ENCODE measurements at places on chromosomes 1 and 21. TPM values are rescaled to one million over a fixed set of nuclear protein-coding genes. Genes with fewer than 3 reads are reported as not detected.

CSDE1 gene
- total RNA-seq, result 514 TPM

DNAI4 gene
- 1.7 TPM for total RNA-seq

FCAMR gene
- total RNA-seq, result not detected

ISG20L2 gene
- 40.6 TPM for total RNA-seq

KRTAP21-3 gene
- not detected for total RNA-seq

OR2T33 gene
- not detected for total RNA-seq

CDCP2 gene
- total RNA-seq, result not detected

IL10 gene
- total RNA-seq, result not detected

MROH9 gene
- total RNA-seq, result not detected

CFAP141 gene
- total RNA-seq, result not detected

SV2A gene
- total RNA-seq, result 9.1 TPM

SPRR2G gene
- total RNA-seq, result not detected

CYP4X1 gene
- total RNA-seq, result not detected

ALX3 gene
- not detected for total RNA-seq

GRCh38 chr1:67840449-67840848, 7.2 kb upstream of the GNG12 start:
- no peak overlapping the region for H3K27ac ChIP-seq
- no peak overlapping the region for H3K4me3 ChIP-seq
- DNase-seq, result no peak

DNA sequence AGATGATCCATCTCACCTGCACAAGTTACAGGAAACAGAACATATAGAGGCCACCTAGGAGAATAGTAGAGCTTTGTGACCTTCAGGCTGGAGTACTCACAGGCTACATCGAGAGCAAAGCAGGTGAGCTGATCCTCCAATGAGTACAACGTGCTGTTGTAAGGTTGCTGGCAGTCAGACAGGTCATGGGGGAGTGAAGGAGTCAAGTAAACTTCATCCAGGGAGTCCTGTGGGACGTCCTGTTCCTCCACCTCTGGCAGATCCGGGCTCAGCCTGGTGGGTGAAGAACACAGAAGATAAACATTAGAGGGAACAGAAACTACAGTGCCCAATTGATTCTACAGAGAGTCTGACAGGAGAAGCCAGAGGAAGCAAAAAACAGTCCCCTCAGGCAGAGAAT, 62.5 kb downstream of the PRKAB2 start:
- H3K4me3 ChIP-seq, result no peak overlapping the region
- H3K27me3 ChIP-seq, result peaks cover 19% of the 10 kb centered on the region
- no peak overlapping the region for H3K27ac ChIP-seq
- no peaks in the 10 kb centered on the region for H3K36me3 ChIP-seq
- DNase-seq, result no peak

GRCh38 chr21:39688010-39688409, 57.0 kb upstream of the IGSF5 start:
- H3K27me3 ChIP-seq, result no peaks in the 10 kb centered on the region
- no peak overlapping the region for H3K4me3 ChIP-seq
- no peak overlapping the region for H3K27ac ChIP-seq
- no peaks in the 10 kb centered on the region for H3K4me1 ChIP-seq
- DNase-seq, result no peak

DNA sequence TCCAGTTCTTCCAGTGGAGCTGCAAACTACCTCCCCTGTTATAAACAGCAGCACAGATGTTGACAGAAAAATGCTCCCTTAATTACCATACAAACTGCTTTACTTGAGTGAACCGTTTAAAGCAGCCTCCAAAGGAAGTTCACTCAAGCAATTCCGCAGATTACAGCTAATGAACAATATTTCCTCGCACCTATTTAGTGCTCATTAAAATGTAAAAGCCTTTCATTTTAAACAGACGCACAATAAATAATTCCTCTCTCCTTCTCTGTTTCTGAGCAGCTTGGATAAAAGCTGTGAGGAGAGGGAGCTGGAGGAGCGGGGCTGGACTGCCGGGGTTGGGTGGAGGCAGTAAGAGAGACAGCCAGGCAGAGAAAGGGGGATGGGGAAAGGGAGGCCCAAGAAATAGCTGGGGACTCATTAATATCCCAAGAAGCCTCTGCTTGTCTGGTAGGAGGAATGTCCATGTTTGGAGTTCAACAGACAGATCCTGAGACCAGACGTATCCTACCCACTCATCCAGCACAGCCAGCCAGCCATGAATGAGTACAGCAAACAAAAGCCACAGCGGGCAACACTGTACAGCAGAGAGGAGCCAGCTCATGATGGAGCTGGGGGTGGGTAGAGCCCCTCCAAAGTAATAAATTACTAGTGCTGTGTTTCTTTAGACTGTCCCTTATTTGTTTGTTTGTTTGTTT, 227.7 kb downstream of the GPATCH2 start:
- peaks cover 3% of the 10 kb centered on the region for H3K27me3 ChIP-seq
- no peak overlapping the region for H3K27ac ChIP-seq
- no peaks in the 10 kb centered on the region for H3K4me1 ChIP-seq
- H3K36me3 ChIP-seq, result no peaks in the 10 kb centered on the region

DNA sequence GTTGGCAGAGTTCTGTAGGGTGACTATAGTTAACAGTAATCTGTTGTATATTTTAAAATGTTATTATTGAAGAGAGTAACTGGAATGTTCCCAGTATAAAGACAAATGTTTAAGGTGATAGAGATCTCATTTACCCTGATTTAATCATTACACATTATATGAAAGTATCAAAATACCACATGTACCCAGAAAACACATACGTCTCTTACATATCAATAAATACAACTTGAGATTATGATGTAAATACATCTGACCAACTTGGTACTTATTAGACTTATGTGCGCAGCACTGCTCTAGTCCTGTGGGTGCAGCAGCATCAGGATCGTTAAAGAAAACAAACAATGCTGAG, 670 bp upstream of the PARK7 start:
- peak overlapping the region; percentile 99 for H3K27ac ChIP-seq
- H3K36me3 ChIP-seq, result peaks cover 50% of the 10 kb centered on the region
- no peaks in the 10 kb centered on the region for H3K27me3 ChIP-seq
- H3K4me3 ChIP-seq, result peak overlapping the region; percentile 98

DNA sequence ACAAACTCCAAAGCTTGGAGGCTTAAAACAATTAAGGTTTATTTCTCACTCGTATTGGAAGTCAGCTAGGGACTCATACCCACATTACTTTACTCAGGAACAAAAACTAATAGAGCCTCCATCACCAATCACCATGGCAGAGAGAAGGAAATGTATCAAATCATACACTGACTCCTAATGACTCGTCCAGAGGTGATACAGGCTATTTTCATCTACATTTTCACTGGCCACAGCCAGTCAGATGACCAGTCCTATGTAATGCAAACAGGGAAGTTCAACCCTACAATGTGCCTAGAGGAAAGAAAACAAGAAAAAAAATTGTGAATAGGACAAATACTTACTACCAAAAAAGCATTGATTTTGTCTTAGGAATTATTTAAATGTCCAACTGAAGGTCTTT, 110.3 kb downstream of the SEC16B start:
- H3K27me3 ChIP-seq, result no peaks in the 10 kb centered on the region
- H3K4me1 ChIP-seq, result no peaks in the 10 kb centered on the region
- no peaks in the 10 kb centered on the region for H3K36me3 ChIP-seq

DNA sequence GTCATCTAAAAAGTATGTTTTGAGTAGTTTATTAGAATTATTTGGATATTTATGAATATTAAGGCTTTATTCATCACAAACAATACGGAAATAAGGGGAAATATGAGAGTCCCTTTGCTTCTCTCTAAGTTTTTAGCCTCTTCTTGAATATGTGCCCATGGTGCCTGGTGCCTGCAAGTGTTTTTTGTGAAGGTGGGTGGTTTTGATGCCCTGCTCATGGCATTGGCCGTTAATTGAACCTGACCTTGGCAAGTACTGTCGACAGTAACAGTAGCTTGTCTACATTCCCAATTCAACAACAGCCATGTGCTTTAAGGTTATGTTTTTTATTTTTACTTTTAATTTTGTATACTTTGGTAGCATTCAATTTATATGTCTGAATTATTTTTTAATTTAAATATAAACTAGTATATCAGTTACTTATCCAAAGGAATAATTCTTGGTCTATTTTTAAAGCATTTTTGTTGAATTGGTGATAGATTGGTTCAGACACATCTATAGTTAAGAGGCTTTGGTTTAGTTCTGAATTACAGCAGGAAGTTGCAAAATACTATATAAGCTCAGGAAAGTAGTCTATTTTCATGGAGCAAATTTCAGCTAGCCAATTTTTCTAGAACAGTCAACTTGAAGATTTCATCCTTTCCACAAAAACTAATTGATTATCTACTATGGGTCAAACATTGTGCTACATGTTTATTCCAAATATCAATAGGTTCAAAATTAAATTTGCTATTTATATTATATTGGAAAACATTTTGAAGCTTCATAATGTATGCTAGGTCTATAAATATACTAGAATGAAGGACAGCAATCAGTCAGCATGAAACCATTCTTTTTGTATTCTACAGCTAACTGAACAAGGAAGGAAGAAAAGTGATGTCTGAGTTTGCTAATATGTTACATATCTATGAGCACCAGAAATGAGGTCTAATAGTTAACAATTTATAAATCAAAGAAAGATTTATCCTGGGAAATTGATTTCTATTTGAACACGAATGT, 184.4 kb downstream of the MRPL39 start:
- peak overlapping the region; percentile 86 for H3K27ac ChIP-seq
- no peak for DNase-seq

DNA sequence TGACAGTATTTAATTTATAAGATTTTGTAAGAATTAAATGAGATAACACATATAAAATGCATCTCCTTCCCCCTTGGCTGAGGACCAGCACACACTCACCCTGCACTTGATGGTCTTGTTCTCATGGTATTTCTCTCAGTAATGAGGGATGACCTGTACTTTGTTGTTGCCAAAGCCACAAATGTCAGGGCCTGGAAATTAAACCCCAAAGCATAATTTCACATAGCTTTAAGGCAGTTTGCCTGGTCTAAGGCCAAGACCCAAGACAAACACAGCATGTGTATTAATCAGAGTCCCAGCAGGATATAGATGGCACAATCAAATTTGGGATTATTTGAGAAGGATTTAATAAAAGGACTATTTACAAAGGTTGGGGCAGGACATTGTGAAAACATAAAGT, 48.6 kb upstream of the EPS15 start:
- H3K27ac ChIP-seq, result no peak overlapping the region
- H3K36me3 ChIP-seq, result no peaks in the 10 kb centered on the region
- peaks cover 40% of the 10 kb centered on the region for H3K4me1 ChIP-seq
- H3K4me3 ChIP-seq, result no peak overlapping the region

- no peaks in the 10 kb centered on the region for H3K27me3 ChIP-seq
- H3K27ac ChIP-seq, result no peak overlapping the region
- no peak overlapping the region for H3K4me3 ChIP-seq
- H3K4me1 ChIP-seq, result peaks cover 48% of the 10 kb centered on the region
These were observed 15.2 kb downstream of the POGZ start for GRCh38 chr1:151443846-151444782.

DNA sequence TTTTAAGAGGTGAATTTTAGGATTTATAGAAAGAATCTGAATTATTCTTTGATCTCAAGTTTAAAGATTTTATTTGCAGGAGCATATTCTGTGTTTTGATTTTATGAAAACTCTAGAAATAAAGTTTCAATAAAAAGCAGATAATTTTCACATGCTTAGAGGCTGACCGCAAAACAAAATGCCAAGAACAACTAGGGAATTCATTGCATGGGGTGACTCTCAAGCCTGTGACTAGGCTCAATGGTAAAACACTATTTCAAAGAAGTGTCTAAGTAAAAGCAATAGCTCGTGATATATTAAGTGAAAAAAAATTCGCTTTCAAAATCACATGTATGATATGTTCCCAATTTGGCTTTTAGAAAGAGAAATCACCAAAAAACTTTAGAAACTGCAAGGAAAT, 49.6 kb downstream of the RPL5 start:
- no peak overlapping the region for H3K27ac ChIP-seq
- peaks cover 37% of the 10 kb centered on the region for H3K4me1 ChIP-seq

DNA sequence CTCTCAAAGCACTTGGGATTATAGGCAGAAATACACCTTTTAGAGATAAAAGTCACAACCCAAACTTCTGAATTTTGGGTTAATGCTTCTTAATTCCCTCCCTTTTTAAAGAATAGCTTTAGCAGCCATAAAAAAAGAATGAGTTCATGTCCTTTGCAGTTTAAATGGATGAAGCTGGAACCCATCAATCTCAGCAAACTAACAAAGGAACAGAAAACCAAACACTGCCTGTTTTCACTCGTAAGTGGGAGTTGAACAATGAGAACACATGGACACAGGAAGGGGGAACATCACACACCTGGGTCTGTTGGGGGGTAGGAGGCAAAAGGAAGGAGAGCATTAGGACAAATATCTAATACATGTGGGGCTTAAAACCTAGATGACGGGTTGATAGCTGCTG, 55.8 kb downstream of the SLC27A3 start:
- H3K36me3 ChIP-seq, result peaks cover 29% of the 10 kb centered on the region
- H3K4me3 ChIP-seq, result no peak overlapping the region
- H3K4me1 ChIP-seq, result peaks cover 20% of the 10 kb centered on the region
- DNase-seq, result no peak
- no peaks in the 10 kb centered on the region for H3K27me3 ChIP-seq
- H3K27ac ChIP-seq, result peak overlapping the region; percentile 57

- no peak overlapping the region for H3K27ac ChIP-seq
- H3K4me1 ChIP-seq, result peaks cover 8% of the 10 kb centered on the region
- DNase-seq, result no peak
- H3K4me3 ChIP-seq, result no peak overlapping the region
These were observed 25.0 kb downstream of the PDXK start for GRCh38 chr21:43743947-43744346.

DNA sequence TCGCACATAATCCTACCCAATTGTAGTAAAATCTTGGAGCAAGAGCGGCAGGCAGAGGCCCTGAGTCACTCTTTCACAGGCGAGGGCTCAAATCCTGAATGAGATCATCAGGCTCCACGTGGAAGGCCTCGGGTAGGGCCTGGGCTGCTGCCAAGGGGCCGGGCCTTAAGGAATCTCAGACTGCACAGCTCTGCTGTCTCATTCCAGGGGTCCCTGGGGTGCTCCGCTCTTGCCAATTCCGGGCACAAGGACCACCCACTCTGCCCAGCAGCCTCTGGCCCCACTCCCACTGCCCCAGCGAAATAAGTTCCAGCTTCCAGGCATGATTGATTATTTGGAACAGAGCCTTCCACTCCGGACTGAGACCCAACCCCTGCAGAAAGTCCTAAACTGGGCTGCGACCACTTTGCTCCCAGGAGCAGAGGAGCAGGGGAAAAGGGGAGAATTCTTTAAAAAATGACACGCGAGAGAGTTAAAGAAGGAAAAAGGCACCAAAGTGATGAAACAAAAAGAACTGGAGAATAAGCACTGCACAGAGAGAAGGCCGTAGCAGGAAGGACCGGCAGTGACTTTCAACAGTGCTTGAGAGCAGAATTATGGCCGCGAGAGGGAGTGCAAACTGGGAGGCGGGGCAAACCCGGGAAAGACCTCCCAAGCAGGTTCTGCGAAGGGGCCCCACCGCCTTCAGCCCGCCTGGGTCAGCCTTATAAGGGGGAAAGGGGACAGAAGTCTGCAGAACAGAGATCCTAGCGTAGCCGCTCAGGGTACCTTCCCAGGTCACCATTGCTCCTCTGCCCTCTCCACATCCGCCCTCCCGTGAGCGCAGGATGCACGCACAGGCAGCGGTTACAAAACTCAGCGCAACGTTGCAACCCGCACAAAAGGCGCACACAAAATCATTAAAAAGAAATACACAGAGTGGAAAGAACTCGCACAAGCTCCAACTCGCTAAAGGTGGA, 2.0 kb downstream of the ADAMTS1 start:
- peak overlapping the region; percentile 38 for H3K4me3 ChIP-seq
- peaks cover 33% of the 10 kb centered on the region for H3K4me1 ChIP-seq
- no peaks in the 10 kb centered on the region for H3K36me3 ChIP-seq

- H3K27ac ChIP-seq, result peak overlapping the region; percentile 89
- H3K27me3 ChIP-seq, result no peaks in the 10 kb centered on the region
- peaks cover 39% of the 10 kb centered on the region for H3K36me3 ChIP-seq
- peak overlapping the region; percentile 92 for H3K4me3 ChIP-seq
- H3K4me1 ChIP-seq, result peaks cover 37% of the 10 kb centered on the region
These were observed 898 bp downstream of the MFSD2A start for GRCh38 chr1:39955547-39956539.

Measured in activated CD8-positive, alpha-beta T cell treated with anti-CD3 and anti-CD28 coated beads for 36 hours (primary cell).